T-helper 1 cell treated with Interleukin-12 subunit alpha and Interleukin-12 subunit beta and Interleukin-4 antibody, amounts not matched to agents 30 ng/mL and 1 ng/mL, for 36 hours (primary cell): ENCODE measurements at places on chromosomes 3 and 15. TPM values are rescaled to one million over a fixed set of nuclear protein-coding genes. Genes with fewer than 3 reads are reported as not detected.

Gene NAALADL2
- not detected in 2 replicates for total RNA-seq

Gene PLD1
- total RNA-seq: 0.85 and 0.88 TPM in 2 replicates

Gene CTXND1
- total RNA-seq: not detected in 2 replicates

Gene KCNH8
- total RNA-seq: not detected in 2 replicates

Gene IP6K2
- total RNA-seq: 57.3 and 57.6 TPM in 2 replicates

Gene PTX3
- total RNA-seq: not detected in 2 replicates

Gene IQCF5
- total RNA-seq: not detected in 2 replicates

Gene ITPR1
- 87.4 and 90.8 TPM in 2 replicates for total RNA-seq

Gene MESP2
- not detected in 2 replicates for total RNA-seq

Gene MKRN2OS
- total RNA-seq: not detected in 2 replicates

Gene POPDC2
- 2.0 and 2.3 TPM in 2 replicates for total RNA-seq

Gene A4GNT
- total RNA-seq: not detected in 2 replicates

Gene POTEB
- not detected in 2 replicates for total RNA-seq

Gene VPS39
- 86.8 TPM in 2 replicates for total RNA-seq

Gene GPR171
- 246 and 257 TPM in 2 replicates for total RNA-seq

Gene ZNF860
- total RNA-seq: 0.10 and 0.20 TPM in 2 replicates
